ENCODE measurements at places on chromosomes 4 and X.

- DNase-seq = peak; percentile 80
Measured at GRCh38 chr4:41505161-41505661, 32.7 kb upstream of the LIMCH1 start.

DNA sequence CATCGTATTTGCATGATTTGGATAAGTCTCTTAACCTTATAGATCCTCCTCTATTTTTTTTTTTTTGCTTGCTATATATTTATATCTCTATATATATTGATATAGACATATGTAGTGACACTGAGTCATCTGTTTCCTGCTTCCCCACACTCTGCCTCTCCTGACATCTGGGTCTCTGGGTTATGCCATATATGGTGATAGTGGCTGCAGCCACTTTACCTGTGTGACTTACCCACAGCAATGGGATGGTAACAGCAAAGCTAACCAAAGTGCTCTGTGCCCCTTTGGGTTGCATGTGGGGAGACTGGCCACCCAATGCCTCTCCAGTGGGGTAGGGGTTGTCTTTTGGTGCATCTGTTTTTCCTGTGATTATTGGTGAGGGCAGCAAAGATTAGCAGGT lies 14.5 kb downstream of the CMC4 start:
- no peak for DNase-seq

- no peak for DNase-seq
Measured at GRCh38 chr4:150493851-150494250, 88.1 kb upstream of the MAB21L2 start.

GRCh38 chr4:6969826-6970800 lies 60.5 kb downstream of the TBC1D14 start:
- no peak for DNase-seq

DNA sequence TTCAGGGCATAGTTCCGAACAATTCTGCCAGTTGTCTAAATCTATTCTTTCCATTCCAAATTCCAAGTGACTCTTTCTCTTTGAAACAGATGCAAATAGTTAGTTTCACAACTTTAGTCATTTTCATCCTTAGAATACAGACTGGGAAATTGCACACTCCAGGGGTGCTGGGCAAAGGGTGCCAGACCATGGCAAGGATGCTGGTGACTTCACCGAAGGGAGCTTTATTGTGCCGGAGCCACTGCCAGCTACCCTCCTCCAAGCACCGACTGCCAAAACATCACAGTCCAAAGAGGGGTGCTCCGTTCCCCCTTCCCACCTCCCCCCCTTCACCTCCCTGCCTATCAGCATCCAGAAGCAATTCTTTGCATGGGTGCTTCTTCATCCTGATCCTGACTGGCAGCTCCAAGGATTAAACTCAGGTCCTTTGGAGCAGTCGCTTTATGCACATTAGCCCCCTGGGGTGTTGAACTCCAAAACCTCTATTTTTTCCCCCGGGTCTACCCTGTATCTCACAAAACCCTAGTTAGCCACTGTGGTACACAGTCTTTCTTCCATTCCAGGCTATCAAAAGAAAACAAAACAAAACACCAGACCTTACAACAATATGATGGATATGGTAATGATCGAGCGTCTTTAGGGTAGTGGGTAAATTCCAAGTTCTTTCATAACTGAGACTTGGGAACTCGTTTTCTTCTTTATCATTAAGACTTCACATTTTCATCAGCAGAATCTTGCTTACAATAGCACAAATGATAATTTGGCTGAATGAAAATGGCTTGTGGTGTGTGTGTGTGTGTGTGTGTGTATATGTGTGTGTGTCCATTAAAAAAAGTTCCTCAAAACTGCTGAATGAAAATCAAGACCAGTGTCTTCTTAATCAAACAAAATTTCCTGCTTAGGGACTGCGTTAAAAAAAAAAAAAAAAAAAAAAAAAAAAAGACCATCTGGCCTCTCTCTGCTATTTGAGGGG lies 28.7 kb downstream of the MID1 start:
- DNase-seq = no peak

GRCh38 chr4:108425988-108426387 lies 194.4 kb upstream of the RPL34 start:
- DNase-seq = no peak

DNA sequence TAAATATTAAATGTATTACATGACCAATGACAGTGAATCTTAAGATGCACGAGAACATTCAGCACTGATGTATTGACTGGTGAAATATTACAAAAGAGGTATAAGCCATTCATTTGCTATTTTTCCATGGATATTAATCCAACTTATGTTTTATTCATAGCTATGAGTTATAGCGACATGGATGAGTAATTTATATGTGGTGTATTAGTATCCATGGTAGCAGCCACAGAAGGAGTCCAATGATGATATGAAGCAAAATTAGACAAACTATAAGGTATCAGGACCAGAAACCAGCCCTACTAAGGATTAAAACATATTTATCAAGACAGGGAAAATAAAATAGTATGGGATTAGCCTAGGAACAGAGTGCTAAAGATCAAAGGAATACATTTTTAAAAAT lies 50.7 kb downstream of the THAP9 start:
- no peak for DNase-seq

- DNase-seq = no peak
Measured at GRCh38 chr4:38072578-38072977, 112.4 kb downstream of the PTTG2 start.

GRCh38 chr4:84177831-84178542 lies 321.1 kb downstream of the NKX6-1 start:
- no peak for DNase-seq

DNA sequence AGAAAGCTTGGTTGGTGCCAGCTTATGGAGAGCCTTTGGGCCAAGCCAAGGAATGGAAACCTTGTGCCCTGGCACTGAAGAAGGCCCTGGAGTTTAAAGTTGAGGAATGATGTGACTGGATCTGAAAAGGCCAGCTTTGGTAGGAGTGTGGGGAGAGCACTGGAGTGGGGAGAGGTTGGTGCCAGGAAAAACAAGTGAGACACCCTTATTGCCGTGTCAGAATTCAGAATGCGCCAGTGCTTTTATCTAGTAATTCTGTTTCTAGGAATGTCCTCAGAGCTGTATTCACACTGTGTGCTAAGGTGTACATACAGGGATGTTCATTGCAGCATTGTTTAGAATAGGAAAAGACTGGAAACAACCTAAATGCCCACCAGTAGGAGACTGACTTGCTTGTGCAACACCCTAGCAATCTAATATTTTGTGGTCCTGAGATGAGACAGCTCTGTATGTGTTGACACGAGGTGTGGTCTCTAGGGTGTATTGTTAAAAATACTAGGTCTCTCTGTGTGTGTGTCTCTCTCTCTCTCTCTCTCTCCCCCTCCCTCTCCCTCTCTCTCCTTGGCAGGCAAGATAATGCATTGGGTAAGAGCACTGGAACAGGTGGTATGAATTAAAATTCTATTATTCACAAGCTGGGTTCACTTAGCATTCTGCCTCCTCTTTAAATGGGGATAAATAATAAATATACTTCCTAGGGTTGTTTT lies 107.8 kb downstream of the GATB start:
- DNase-seq = no peak

- no peak for DNase-seq
Measured at GRCh38 chr4:96352051-96352517, 512.2 kb downstream of the PDHA2 start.

- DNase-seq = no peak
Measured at GRCh38 chr4:71255976-71256375, 82.8 kb upstream of the SLC4A4 start.

DNA sequence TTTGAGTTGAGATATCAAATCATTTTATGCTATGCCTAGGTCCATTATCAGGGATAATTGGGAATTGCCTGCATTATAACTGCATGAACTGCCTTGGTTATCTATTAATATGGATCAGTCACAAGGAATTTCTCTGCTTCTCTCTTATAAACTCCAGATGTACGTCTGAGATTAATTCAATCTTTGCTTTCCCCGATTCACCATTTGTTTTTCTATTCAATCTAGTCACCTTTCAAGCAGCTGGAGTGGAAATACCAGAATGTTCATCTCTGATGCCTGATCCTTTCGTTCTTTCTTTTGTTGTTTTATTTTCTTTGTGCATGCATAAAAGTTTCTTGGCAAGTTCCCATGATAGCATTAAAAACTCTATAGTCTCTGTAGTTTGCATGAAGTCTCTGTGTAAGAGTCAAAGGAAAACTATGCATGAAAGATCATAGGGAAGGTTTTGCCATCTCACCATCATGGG lies 22.6 kb downstream of the SYNPO2 start:
- no peak for DNase-seq

DNA sequence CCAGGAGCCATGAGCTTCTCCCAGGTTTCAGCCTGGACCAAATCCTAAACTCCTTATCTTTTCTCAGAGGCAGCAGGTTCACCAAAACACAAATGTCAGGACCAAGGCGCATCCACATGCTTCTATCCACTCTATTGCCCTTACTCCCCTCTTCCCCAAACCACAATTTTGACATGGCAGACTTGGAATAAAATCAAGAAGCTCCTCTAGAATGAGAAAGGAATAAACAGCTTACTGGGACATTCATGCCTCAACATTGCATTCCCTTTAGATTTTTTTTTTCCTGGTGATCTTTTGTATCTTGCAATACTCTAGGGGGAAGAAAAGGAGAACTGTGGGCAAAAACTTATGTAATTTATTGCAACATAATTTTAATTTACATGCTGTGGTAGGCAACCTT lies 119.1 kb downstream of the TSPAN5 start:
- no peak for DNase-seq

GRCh38 chr4:81546777-81547176 lies 75.1 kb upstream of the RASGEF1B start:
- no peak for DNase-seq

DNA sequence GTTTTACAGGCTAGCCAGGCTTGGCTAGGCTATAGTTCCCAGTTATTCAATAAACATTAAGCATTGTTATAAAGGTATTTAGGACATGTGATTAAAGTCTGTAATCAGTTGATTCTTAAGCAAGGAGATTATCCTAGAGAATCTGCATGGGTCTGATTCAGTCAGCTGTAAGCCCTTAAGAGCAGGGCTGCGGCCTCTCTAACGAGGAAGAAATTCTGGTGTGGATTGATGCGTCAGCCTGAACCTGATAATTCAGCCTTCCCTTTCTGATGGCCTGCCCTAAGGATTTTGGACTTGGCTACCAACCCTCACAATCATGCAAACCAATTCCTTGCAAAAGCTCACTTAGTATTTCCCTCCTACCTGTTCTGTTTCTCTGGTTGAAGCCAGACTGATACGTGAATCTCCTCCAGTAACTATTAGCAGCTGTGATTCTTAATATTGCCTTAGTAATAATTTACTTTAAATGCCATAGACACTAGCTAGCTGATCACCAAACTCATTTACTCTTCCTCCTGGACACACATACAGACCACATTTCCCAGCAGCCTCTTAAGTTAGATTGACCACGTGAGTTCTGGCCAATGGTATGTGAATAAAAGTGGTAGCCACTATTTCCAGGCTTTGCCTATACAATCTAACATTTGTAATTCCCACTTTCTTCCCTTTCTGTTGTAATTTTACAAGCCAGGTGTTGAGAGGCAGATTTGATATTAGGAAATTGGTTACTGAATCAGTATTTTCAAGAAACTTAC lies 678.0 kb upstream of the INTU start:
- DNase-seq = no peak

DNA sequence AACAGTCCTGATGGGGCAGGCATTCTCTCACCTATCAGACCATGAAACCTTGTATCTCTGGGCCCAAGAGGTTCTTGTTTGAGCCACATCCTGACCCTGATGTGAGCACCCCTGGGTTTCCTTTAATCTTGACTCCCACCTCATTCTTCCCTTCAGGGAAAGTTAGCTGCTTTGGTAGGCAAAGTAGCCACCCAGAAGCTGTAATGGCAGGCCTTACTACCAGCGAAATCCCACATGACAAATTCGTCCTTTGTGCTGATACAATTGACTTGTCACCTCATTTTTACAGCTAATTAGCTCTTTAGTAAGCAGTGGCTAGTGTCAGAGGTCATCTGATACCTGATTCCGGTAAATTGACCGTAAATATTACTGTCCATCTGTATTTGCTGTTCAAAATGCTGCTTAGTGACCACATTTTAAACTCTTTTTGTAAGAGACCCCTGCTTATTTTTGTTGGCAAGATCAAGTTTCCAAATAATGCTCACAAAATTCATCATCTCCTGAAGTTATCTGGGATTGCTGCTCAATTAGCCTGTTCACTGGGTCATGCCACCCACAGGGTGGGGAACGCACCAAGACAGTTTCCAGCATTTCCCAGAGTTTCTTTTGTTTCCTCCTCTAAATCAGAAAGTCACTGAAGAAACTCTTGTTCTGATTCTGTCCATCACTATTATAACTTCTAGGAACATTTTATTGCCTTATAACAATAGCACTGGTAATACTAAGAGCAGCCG lies 329.7 kb downstream of the GPAT3 start:
- no peak for DNase-seq

DNA sequence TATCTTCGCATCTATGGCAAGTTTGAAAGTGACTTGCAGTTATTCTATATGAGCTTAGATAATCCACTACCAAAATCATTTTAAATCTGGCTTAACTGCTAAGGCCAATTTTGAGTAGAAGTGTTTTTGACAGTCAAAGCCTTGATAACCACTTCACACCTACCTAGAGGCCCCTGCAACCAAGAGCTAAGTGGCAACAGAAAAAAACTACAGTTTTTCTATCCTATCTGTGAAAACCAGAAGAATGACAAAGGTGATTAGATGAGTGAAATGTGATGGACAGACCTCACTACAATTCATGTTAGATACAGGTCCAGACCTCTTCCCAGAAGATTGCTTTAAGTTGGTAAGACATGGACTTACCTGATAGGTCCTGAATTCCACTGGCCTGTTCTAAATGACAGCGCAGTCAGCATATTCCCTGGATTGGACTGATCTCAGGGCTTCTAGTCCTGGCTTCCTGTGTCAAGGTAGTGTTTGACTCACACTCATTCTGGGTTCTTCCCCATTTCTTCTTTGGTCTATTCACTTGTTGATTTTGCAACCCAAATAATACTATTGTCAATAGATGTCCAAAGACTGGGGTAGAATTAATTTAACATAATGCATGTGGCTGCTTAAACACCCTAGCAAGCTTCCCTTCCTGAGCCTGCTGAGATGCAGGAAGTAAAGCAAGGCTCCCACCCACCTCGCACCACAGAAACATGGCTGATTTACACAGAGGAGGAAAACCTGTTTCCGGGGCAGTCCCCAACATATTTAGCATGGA lies 65.1 kb downstream of the PPP3CA start:
- DNase-seq = no peak

DNA sequence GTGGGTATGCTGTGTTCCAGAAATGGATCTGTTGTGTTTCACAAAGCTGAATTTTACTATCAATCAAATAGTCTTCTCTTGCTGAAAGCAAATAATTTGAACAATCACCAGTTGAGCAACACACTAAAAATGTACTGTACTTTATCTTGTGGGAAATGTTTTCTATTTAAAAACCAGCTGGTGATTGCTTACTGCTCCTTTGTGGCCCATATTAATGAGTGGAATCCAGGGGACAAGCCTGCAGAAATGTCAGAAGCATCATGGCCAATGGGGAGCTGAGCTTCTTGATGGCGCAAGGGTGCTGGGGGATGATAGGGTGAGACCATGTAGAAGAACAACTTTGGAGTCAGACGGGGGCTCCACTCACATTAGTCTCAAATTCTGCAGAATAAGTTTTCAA lies 346.2 kb downstream of the ARHGAP10 start:
- DNase-seq = no peak
